ENCODE measurements at places on chromosomes 4 and X.
A peak's percentile ranks its signal among the peaks of the same experiment; 100 is the strongest.

DNA sequence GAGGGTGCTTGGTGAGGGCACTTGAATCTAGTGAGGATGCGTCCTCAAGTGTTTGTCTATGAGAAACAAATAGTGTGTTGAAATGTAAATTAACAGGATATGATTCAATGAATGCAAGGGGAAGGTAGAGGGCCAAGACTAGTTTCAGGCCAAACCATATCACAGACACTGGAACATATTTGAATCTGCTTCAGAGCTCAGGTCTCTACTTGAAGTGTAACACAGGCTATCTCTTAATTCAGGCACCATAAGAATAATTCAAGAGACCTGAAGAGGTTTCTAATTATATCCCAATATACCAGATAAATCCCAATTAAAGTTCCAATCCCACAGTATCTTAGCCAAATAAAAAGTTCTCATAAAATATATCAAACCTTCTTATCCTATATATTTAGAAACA lies 146.5 kb upstream of the INTU start:
- no peak for DNase-seq

- DNase-seq, result no peak
Observed at GRCh38 chr4:38328989-38329729, 334.8 kb upstream of the KLF3 start.

GRCh38 chr4:3335982-3336381 lies 43.2 kb downstream of the RGS12 start:
- no peak for DNase-seq

- DNase-seq, result no peak
Observed at GRCh38 chrX:108734426-108734825, 1.9 kb downstream of the IRS4 start.

DNA sequence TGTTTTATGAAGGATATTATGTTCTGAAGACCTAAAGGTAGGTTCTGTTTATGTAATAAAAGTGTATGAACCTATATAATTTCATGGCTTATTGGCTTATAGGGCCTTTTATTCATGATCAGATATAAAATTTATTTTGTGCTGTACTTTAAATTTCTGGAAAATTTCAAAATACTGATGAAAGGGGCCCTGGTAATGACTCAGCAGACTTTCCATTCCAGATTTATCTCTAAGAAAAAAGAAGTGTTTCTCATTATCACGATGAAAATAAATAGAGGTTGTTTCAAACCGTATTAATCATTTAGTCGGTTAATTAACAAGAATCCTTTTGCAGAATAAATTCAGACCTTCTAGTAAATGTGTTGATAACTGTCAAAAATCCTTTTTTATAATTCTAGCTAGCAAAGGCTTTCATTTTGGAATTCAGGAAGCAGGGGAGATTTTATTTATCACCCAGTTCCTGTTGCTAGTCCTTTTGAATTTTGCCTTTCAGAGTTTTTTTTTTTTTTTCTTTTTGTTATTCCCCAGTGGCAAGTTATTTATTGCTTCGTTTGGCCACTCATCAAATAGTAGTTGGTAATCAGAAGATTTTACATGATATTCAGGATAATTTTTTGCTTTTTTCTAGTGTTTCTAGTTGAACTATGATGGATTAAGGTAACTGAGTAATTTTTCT lies 5.4 kb upstream of the TAPT1 start:
- no peak for DNase-seq

GRCh38 chr4:133624744-133625143 lies 475.6 kb downstream of the PCDH10 start:
- no peak for DNase-seq

DNA sequence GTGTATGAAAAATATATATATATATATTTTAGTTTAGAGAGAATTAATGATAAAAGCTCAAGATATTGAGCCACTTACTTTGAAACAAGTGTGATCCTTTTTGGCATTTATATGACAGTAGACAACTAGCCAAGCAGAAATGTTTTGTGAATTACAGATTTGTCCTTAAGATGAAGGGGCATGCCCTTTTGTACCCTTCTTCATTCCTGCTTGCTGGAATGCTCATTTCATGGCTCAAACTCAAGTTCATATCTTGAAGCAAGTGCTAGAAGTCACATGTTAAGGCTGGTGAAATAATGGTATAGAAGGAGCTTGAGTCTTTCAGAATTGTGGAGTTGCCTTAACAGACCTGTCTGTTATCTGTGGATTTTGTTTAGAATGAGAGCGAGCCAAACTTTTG lies 203.0 kb downstream of the BMPR1B start:
- no peak for DNase-seq

GRCh38 chr4:52173470-52174045 lies 122.5 kb downstream of the SPATA18 start:
- DNase-seq, result no peak

GRCh38 chr4:38016698-38017097 lies 56.5 kb downstream of the PTTG2 start:
- DNase-seq, result no peak

- DNase-seq, result no peak
Observed at GRCh38 chr4:61580721-61581377, 380.7 kb downstream of the ADGRL3 start.

DNA sequence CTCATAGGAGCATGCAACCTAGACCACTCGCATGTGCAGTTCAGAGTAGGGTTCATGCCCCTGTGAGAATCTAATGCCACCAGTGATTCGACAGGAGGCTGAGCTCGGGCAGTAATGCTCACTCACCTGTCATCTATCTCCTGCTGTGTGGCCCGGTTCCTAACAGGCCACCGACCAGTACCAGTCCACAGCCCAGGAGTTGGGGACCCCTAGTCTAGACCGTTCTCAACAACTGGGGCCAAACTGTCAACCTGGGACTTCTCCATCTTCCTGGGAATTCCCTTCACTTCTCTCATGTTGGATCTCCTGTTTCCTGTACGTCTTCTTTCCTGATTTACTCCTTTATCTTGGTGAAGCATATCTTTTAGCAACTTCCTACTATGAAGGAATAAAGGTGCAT lies 79.4 kb upstream of the HELT start:
- DNase-seq, result no peak

DNA sequence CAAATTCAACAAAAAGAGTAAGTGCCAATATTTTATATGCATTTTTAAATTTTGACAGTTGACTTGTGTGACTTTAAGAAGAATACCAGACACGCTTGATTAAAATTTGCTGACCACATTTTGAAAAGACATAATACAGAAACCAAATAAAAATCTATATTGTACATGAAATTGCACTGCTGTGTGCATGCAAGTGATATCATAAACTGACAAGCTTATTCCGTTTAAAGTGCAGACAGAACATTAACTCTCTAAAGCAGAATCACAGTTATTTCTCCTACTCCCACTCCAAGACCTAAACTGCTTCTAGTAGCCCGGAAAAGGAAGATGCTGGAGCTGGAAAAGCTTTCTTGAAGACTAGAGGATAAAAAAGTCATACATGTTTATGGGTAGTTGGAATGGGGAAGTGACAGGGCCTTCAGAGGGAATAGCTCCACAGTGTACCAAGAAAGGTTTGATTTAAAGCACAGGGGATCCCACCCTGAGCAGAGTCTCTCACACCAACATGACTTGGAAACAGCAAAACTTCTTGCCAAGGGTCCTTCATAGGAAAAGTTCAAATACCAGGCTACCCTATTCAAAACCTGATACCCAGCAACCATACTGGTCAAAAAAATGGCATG lies 34.1 kb upstream of the NAF1 start:
- no peak for DNase-seq

DNA sequence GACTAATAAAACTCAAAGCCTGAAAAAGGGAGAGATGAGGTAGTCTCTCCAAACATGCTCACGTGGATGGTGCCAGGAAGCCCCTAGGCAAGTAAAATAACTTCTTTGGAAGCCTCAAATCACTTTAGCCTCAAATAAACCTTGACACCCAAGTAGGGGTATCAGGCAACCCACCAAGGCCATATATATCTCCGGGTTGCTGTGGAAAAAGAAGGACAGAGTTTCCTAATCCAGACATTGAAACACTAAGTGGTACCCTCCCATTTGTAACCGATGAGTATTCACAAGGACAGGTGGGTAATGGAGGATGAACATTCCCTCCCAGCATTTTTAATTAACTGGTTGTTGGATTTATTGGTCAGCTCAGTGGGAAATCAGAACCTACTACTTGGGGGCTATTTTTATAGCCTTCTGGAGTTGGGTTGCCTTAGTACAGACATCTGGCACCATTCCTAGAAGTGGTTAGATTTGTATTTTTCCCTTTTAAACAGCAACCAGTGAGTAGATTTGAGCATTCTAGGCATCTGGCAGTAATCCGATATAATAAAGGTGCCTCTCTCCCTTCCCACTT lies 87.7 kb downstream of the GPC3 start:
- DNase-seq, result no peak

DNA sequence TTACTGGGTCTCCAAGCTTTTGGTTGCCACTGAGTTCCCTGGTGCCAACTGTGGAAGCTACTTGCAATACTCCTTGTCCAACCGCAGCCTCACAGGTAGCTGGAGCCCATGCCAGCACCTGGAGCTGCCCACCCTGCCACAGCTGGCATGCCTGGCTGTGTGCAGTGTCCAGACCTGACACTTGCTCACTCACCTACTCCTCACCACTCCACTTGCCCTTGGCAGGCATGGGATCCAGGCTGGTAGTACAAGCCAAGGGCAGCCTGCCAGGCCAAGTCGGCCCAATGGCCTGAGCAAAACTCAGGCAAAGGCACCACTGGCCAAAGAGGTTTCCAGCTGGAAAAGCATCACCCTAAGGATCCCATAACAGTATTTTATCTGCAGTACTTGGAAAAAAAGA lies 246.3 kb downstream of the PDGFC start:
- no peak for DNase-seq

DNA sequence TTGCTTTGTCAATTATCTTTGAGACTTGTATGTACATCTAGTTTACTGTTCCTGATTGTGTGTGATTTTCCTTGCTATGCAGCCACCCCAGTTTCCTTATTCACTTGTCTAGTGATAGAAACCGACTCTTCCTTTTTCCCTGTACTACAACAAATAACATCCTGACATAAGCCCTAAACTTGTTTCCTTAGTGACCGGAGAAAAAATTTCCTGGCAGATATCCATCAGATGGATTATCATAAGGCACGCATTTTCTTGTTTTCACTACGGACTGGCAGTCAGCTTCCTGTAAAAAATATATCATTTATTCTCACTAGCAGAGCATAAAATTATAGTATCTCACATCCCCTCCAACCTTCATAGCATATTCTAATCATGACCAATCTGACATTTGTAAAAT lies 410.7 kb downstream of the CENPC start:
- DNase-seq, result no peak

DNA sequence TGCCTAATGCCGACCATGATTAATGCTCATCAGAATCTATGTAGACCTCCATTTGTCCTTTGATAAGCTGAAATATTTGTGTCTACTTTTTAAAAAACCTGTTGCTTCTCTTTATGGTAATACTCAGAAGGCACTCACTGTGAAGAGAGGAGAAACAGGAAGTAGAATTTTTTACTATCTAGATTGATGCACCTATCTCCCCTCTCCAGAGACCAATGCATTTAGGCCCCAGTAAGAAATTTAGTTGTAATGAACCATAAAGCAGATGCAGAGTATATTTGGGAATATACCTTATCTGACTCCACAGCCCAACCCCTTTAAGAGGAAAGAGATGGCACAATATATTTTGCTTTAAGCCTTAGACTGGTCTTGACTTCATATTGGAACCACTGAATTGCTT lies 11.1 kb downstream of the TBL1X start:
- DNase-seq, result no peak

DNA sequence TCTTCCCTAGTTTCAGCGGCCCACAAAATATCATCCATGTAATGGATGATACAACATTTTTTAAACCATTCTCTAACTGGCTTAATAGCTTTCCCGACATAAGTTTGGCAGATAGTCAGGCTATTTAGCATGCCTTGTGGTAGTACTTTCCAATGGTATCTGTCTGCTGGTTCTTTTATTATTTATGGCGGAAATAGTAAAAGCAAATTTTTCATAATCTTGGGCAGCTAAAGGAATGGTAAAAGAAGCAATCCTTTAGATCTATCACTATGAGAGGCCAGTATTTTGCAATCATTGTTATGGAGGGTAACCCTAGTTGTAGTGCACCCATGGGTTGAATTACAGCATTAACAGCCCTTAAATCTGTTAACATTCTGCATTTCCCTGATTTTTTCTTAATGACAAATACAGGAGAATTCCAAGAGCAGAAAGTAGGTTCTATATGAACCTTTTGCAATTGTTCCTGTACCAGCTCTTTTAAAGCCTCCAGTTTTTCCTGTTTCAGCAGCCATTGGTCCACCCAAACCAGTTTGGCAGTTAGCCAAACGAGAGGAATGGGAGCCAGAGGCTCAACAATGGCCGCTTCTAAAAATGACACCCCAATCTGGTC lies 14.3 kb upstream of the HSD17B11 start:
- no peak for DNase-seq

- DNase-seq, result no peak
Observed at GRCh38 chr4:176002007-176002613, 63.5 kb upstream of the WDR17 start.

DNA sequence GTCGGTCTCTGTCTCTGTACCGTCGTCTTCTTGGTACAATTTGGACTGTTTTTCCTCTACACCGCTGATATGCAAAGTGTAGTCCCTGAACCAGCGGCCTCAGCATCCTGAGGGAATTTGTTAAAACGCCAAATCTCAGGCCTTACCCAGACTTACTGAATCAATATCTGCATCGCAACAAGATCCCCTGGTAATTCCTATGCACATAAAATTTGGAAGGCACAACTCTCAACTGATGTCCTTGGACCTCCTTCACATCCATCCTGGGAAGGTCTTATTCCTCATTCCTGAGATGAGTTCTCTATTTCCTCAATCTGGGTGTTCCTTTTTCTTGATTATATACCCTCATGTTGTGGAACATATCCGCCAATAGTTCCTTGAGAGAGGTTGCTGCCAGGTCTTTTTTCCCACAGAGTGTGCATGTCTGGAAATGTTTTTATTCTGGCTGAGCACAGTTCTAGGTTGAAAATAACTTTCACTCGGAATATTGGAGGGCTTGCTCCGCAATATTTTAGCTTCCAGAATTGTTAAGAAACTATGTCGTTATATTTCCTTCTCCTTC lies 738 bp upstream of the HPF1 start:
- no peak for DNase-seq

DNA sequence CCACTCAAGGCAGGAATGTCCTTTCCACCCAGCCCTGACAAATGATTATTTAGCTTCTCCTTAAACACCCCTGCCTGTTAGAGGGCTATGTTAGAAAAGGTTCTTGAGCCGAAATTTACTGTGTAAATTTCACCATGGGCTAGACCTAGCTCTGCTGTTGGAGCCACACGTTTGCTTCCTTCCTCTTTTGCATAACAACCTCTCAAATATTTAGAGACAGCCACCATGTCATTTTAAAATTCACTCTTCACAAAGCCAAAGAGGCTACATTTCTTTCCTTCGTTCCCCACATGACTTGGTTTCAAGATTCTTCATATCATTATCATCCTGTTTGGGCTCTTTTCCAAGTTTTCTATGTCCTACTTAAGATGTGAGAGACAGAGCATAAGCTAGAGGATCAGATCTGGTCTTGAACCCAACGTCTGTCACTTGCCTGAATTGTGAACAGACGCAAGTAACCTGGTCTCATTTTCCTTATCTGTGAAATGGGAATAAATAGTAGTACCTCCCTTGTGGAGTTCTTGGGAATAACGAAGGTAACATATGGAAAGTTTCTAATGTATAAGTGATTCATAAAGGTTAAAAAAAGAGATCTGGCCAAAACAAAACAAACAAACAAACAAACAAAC lies 6.7 kb downstream of the DOCK11 start:
- DNase-seq, result peak; percentile 77

- no peak for DNase-seq
Observed at GRCh38 chr4:152938237-152938947, 2.3 kb downstream of the FHDC1 start.
